ENCODE measurements at places on chromosomes 2 and 18. TPM values are rescaled to one million over a fixed set of nuclear protein-coding genes. Genes with fewer than 3 reads are reported as not detected.

DNA sequence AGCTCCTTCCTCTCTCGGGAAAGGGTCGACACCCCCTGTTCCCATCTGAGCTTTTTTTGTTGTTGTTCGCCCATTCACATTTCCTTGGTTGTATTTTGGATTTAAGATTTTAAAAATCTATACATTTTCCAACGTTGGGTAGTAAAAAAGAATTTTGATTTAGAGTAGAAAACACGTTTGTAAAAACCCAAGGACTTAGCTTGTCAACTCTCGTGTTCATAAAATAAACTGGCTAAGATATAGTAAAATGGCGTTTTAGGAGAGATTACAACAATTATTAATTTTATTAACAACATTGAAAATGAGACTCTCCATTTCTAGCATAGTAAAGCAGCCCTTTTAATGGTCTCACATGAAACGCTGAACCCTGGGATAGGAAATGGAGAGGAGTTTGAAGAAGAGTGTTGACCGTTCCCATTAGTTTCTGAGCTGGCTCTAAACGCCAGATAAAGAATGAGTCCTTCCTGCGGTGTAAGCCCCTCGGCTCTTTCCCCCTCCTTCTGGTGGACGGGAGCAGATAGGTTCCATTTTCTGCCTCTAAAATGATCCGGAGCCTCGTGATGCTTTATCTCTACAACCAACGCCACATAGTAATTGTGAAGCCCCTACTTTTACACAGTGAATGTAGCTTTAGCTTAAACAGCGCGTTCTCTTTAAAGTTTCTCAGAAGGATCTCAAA is 24.0 kb upstream of the ZNF516 start:
- no peak for DNase-seq

The ALPP gene
- total RNA-seq = not detected

The FOXI3 gene
- not detected for total RNA-seq

GRCh38 chr2:114424699-114425098 is 17.7 kb upstream of the DPP10 start:
- DNase-seq = no peak

- peak; percentile 17 for DNase-seq
These were observed 162.3 kb upstream of the TRIB2 start for GRCh38 chr2:12554224-12555011.

The MALL gene
- 33.7 TPM for total RNA-seq

- no peak for DNase-seq
These were observed 37.3 kb downstream of the RHOB start for GRCh38 chr2:20484034-20484617.

The ACMSD gene
- total RNA-seq = not detected

GRCh38 chr2:127106457-127106990 is 430 bp downstream of the BIN1 start:
- DNase-seq = no peak

DNA sequence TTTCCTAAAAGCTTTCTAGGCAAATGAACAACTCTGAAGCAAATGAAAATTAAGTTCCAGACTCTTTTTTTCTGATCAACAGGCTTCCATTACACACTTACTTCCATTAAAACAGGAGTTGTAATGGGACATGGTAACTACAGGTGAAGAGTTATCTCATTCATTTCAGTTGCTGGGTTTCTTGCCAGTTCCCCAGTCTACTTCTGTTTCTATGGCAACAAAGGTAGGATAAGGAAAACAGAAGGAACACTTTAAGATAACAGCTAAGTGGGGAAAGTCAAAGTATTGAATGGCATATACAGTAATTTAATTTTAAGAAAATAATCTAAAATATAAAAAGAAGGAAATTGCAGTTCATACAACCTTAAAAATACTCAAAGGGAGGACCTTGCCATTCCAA is 25.1 kb downstream of the BAZ2B start:
- DNase-seq = no peak

DNA sequence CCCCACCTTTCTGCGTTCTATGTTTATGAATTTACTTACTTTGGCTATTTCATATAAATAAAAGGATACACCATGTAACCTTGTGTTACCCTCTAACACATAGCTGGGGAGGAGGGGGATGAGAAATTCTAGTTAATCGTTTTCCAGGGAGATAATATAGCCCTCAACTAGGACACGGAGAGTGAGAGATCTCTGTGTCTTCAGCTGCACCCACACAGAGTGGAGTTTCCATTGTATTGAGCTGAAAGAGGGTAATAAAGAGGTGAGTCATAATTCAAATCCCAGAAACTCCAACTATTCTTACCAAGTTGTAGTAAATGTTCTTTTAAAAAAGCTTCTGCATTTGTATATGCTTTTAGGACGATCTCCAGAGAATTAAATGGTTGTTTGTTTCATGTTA is 110.1 kb upstream of the SULT1C3 start:
- DNase-seq = no peak

The SLC5A7 gene
- not detected for total RNA-seq

The NEURL3 gene
- total RNA-seq = not detected

- DNase-seq = no peak
These were observed 2.0 kb downstream of the ANKRD44 start for GRCh38 chr2:197308585-197308984.

DNA sequence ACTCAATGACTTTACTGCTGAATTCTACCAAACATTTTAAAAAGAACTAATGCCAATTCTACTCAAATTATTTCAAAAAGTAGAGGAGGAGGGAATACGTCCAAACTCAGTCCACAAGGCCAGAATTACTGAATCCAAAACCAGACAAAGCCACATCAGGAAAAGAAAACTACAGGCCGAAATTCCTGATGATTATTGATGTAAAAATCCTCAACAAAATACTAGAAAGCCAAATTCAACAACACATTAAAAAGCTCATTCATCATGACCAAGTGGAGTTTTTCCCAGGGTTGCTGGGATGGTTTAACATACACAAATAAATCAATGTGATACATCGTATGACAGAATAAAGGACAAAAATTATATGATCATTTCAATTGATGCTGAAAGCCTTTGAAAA is 103.9 kb upstream of the UBE2E3 start:
- DNase-seq = no peak

DNA sequence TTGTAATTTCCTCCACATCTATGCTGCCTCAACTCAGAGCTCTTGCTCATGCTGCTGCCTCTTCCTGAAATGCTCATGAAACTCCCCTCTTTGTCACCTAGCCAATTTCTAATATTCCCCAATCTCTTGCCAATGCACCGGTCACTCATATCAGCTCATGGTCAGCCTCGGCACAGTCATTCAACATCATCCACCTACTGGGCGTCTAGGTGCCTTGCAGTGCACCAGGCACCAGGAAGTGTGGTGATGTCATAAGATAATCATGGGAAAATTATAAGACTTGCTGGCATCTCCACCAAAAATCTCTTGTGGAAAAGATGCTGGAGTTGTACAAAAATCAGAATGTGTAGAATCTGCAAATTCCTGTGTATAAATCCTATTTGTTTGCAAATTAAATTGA is 52.6 kb upstream of the RAB27B start:
- DNase-seq = peak; percentile 93

- no peak for DNase-seq
These were observed 532.0 kb upstream of the POU3F3 start for GRCh38 chr2:104321796-104322349.

The TP53I3 gene
- 34.5 TPM for total RNA-seq

The TXNL4A gene
- total RNA-seq = 44.0 TPM

Data from bronchial epithelial cell (primary cell).